ENCODE measurements at places on chromosomes 6 and 20. TPM values are rescaled to one million over a fixed set of nuclear protein-coding genes. Genes with fewer than 3 reads are reported as not detected.

GRCh38 chr20:10800288-10800687, 126.5 kb upstream of the JAG1 start:
- no peak for DNase-seq

DNA sequence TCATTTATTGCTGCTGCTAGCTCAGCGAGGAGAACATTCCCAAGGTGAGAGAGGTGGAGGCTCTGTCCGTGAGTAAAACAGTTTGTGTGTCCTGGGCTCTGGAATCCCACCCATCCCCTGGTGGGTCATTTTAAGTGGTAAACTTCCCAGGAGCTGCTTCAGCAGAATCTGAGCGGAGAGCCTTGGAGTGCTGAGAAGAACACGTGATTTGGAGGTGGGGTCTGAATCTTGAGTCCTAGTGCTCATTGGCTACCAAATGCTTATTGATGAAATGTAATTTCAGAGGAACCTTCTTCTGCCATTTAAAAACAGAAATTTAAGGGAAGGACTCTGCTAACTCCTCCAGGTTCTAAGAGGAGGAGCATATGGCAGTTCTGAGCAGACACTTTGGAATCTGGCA, 132.4 kb downstream of the CDH26 start:
- DNase-seq: no peak

GSTA3 gene
- not detected for total RNA-seq

BCL2L1 gene
- total RNA-seq: 81.2 TPM

UST gene
- total RNA-seq: 3.4 TPM

All from pulmonary artery endothelial cell (primary cell).